ENCODE measurements at places on chromosomes 1 and 21.

DNA sequence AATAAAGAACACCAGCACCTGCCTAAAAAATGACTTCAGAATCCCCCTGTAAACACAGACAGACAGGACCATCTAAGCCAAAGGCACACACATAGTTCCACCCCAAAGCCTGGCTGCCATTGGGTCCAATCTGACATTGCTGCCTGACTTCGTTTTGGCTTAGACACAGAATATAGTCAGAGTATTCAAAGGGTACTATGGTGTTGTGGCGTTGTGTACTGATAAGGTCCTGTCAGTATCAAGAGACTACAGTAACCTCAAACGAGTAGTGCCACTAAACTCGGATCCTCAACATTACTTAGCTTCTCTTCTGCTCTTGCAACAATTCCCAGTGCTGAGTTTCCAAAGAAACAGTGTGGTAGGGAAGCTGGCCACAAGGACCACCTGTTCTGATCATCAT is 169.3 kb upstream of the NR5A2 start:
- DNase-seq, result no peak

DNA sequence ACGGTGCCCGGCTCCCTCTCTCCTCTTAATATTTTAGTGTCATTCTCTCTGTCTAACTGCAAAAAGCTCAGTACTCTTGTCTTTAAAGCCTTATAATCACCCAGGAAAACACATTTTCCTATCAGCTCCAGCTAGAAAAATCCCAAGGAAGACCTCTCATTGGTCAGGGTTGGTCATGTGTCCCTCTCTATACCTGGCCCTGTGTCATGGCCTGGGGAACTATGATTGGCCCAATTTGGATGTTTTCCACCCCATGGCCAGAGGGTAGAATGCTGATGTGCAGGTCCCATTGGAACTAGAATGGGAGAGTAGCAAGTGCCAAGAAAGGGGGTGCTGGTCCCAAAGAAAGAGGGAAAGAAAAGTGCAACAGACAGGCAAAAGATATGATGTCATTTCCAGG is 27.3 kb downstream of the CAMK2N1 start:
- DNase-seq, result no peak

DNA sequence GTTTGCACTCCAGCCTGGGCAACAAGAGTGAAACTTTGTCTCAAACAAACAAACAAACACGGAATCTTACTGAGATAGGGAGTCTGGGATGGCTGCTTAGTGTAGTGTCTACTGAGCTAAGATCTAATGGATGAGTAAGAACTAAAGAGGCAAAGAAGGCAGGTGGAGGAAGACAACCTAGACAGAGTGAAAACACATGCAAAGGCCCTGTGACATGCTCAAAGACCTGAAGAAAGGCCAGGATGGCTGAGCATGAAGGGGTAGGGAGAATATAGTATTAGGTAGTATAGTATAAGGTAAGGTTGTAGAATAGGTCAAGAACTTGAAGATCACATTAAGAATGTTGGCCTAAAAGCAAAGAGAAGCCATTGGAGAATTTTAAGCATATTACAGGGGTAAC is 49.1 kb downstream of the MAP3K7CL start:
- no peak for DNase-seq

DNA sequence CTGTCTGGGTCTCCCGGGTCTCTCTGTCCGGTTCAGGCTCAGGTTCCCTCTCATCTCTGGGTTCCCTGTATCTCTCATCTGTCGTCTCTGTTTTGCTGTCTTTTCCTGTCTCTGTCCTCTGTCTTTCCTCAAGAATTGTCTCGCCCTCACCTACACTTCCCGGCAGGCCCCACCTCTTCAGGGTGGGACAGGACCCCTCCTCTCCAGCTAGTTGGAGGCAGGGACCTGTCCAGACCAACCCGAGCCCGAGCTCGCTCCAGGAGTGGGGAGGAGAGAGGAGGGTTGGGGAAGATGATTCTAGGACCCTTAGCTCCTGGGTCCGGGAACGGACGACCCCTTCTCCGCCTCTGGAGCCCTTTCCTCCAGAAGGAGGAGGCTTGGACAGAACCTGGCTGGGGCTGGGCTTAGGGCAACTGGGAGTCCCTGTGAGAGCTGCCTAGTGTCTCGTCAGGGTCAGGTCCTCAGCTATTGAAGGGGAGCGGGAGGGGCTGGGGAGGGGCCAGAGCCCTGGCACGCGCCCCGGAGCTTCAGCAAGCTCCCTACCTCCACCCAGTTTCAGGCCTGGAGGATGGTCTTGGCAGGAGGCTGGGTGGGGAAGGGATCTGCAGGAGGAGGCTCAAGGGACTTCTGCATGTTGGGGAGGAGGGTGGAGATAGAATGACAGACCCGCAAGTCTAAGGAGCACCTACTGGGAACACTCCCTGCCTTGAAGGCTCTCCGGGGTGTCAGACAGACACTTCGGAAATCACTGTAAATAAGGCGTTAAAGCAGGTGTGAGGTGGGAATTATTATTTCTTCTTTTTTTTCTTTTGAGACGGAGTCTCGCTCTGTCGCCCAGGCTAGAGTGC is 26.3 kb upstream of the EPB41 start:
- DNase-seq, result no peak

DNA sequence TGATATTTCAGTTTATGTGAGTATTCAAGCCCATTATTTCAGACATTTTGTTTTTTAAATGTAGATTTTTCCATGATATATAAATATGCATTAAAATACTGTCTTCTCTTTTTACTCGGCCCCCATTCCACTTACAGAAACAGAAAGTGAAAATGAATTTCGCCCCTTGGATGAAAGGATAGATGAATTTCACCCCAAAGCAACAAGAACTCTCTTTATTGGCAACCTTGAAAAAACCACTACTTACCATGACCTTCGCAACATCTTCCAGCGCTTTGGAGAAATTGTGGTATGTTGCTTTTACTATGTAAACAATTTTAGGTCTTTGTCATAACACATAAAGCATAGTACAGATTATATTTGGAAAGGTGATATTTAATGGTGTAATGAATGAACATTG is 59.9 kb downstream of the ZBTB17 start:
- no peak for DNase-seq

GRCh38 chr1:23168079-23168444 is 594 bp downstream of the LUZP1 start:
- DNase-seq, result no peak

DNA sequence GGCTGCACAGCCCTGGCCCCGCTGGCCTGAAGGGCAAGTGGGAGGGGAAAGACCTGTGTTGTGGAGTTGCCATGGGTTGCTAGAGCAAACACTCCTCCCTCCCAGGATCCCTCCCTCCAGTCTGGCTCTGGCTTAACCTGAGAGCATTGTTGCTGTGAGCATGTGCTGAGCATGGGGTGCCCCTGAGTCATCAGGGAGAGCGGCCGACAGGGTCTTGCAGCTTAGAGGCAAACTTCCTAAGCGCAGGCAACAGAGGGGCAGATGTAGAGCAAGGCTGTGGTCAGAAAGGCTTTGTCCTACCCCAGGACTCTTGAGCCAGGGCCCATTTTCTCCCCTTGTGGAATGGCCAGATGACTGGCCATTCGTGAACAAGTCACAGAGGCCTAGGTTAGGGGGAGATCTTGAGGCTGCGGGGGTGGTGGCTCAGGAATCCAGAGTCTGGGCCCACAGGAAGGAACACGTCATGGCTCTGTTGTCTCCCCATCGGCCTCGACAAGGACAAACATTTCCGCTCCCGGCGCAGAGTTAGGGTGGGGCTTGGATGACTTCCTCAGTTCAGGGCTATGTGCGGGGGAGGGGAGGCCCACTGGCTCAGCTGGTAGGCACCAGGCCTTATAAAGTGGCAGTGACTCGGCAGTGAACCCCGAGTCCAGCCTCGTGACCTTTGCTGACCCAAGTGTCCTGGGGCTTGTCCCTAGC is 362 bp upstream of the DYNLT4 start:
- no peak for DNase-seq

GRCh38 chr1:12287869-12288268 is 58.0 kb downstream of the VPS13D start:
- DNase-seq, result no peak

DNA sequence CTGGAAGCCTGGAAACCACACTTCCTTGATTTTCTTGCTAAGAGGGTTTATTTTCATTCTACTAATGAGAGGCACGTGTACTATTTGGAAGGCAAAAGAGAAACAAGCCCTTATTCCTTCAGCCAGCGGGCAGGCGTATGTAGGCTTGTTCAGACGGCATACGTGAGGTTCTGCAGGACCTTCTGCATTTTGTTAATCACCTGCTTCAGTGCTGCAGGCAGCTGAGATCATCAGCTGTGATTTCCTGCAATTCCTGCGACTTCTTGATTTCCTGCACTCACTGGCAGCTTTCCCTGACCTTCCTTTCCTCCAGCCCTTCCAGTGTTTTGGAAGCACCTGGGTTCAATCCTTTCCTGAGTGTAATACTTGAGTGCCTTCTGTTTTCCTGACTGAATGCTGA is 43.4 kb downstream of the TSNAX start:
- no peak for DNase-seq

- DNase-seq, result no peak
Measured at GRCh38 chr21:43352568-43353281, 74.2 kb downstream of the SIK1 start.

- DNase-seq, result no peak
Measured at GRCh38 chr1:232084584-232085223, 458.1 kb downstream of the DISC1 start.

DNA sequence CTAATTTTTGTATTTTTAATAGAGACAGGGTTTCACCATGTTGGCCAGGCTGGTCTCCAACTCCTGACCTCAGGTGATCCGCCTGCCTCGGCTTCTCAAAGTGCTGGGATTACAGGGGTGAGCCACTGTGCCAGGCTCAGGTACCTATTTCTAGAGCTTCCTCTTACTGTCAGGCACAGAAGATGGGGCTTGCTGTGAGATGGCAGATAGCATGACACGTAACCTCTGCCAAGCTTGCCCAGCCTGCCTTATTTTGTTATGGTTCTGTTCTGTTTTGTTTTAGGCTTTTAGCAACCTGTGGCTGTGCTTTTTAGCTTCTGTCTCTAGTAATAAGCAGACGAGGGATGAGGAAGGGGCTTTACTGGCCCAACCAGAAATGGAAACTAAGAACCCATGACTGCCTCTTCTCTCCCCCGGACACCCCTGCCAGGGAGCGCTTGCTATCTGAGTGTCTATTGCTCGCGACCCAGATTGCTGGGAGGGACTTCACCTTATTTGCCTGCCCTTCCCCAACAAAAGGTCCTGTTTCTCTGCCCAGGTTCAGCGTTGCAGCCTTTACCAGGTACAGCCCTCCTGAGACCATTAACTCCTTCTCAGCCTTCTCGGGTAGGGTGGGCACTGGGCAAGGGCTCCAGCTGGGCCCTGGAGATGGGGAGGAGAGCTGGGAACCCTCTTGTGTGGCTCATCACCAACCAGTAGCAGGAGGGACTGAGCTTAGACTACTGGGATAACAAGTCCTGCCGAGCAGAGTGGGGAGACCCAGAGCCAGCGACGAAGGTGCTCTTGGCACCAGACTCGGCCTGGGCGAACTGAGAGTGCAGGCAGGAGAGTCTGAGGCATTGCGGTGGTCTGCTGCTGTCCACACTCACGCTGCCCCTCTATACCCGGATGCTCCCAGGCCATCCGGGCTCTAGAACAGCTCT is 13.5 kb upstream of the LGR6 start:
- DNase-seq, result no peak

- no peak for DNase-seq
Measured at GRCh38 chr21:31416465-31416864, 72.4 kb upstream of the TIAM1 start.

- DNase-seq, result no peak
Measured at GRCh38 chr21:25298512-25299491, 308.5 kb downstream of the MRPL39 start.

- DNase-seq, result no peak
Measured at GRCh38 chr1:201539561-201540431, 869 bp downstream of the NAV1 start.

- DNase-seq, result no peak
Measured at GRCh38 chr1:206563367-206564207, 48.7 kb downstream of the EIF2D start.

Data from cortex of kidney (tissue), 1 donor.